ENCODE measurements at places on chromosomes 5 and 9.

DNA sequence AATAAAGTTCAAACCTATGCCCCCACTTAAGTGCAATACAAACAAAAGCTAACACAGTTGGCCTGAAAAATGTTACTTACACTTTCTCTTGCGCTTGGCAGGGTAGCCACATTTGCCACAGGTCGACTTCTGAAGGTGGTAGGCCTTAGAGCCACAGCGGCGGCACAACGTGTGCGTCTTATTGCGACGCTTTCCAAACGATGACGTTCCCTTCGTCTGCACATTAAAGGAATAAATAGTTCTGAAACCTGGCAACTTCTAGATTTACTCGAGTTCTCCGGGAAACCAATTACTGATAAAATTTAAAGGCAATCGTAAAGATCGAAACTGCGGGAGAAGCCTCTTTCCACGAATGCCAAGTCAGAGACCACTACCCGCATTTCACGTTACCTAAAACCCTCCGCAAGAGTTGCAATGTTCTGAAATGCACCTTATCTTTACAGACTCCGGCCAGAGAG, 602 bp downstream of the RPL37 start:
- no peak for DNase-seq

- no peak for DNase-seq
These were observed 18.8 kb downstream of the DNM1 start for GRCh38 chr9:128222026-128222425.

DNA sequence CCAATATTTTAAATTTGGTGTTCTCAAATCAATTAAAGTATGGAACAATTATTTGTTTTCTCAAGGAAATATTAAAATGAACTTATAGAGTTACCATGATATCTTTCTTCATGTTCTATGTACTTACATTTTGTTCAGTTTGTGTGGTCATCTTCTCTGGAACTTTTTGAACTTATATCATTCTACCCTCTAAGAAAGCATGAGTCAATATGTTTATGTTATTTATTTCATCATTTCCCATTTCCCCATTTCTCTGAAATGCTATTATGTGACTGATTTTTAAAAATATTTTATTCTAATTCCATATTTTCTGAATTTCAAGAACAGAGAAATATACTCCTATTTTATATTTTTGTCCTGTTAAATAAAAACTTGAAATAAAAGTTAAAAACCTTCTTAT, 123.5 kb upstream of the ACOT12 start:
- DNase-seq: no peak

GRCh38 chr9:70852711-70853240, 268.6 kb downstream of the TRPM3 start:
- no peak for DNase-seq

DNA sequence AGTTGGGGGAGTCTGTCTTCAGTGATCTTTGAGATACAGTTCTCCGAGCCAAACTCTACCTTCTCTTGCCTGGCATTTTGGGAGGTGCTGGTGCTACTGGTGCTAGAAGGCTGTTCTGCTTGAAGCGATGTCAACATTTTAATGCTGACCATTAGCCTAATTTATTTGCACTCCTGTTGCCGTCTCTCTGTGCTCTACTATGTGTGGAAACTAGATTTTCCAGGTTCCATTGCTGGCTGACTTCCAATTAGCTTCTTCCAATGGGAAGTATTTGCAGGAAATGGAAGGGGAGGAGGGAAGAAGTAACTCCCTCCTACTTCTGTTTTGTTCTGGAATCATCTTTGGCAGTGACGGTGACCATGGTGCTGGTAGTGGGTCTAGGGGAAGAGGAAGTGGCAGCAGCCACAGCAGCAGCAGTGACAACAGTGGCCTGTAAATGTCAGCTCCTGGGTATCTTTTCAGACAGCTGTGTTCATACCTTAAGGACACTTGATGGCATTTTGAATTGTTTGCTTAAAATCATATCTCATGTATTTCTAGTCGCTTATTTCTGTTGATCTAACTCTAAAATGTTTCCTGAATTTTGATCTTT, 7.9 kb downstream of the TXNDC8 start:
- no peak for DNase-seq

DNA sequence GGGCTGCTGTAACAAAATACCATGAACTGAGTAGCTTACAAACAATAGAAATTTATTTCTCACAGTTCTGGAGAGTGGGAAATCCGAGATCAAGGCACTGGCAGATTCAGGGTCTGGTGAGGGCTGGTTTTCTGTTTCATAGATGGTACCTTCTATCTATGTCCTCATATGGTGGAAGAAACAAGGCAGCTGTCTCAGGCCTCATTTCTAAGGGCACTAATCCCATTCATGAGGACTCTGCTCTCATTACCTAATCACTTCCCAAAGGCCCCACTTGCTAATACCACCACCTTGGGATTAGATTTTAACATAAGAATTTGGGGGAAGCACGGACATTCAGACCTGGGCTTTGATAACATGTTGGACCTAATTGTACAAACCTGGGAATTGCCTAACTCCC, 13.5 kb downstream of the RFESD start:
- DNase-seq: no peak

DNA sequence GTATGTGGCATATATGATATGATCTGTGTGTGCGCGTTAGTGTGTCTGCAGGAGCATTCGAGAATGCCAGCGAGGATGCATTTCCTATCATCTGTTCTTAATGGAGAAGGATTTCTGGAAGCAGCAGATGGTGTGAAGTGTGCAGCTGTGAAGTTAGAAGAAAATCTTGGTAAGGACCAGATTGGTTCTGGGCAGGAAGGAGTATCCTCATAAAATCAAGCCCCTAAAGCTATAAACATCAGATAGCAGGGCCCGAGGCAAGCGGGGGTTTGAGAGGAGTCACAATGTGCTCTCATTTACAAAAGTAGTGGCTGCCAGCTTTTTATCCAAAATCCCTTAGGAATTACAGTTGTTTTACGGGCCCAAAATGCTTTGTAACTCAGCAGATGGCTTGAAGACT, 40.0 kb downstream of the DAPK1 start:
- no peak for DNase-seq

GRCh38 chr5:120539471-120539870, 75.4 kb downstream of the PRR16 start:
- no peak for DNase-seq

- DNase-seq: no peak
These were observed at the start of gene F2RL2 for GRCh38 chr5:76622973-76623596. F2RL2 (minus strand) TSS chr5:76623403; CDS start chr5:76623230, 173 bp downstream.

All from nucleus accumbens (tissue), 56 donors.